ENCODE measurements at places on chromosomes 12 and 14. TPM values are rescaled to one million over a fixed set of nuclear protein-coding genes. Genes with fewer than 3 reads are reported as not detected.
A peak's percentile ranks its signal among the peaks of the same experiment; 100 is the strongest.

- no peak for DNase-seq
Measured at GRCh38 chr14:92584816-92585215, 71.2 kb downstream of the RIN3 start.

GRCh38 chr14:68691031-68691791 lies 101.7 kb downstream of the ZFP36L1 start:
- DNase-seq = peak; percentile 19

- no peak for DNase-seq
Measured at GRCh38 chr14:102279282-102279681, 25.7 kb downstream of the MOK start.

GRCh38 chr14:88562532-88562830 lies 356 bp upstream of the ZC3H14 start:
- DNase-seq = no peak

DNA sequence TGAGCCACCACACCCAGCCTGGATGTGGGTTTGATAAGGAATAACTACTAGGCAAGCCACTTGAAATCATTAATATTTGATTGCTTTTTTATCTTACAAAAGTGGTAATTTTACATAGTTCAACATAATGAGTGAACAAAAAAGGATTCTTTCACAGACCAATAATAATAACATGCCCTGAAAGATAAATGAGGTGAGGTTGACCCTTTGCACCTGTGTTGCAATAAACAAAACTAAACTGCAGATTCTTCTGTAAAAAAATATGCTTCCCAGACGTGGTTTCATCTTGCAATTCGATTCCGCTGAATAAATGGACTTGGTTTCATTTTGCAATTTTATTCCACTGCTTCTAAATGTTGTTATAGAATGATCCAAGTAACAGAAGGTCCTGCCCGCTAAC lies 1514.9 kb upstream of the TMEM132C start:
- no peak for DNase-seq

DNA sequence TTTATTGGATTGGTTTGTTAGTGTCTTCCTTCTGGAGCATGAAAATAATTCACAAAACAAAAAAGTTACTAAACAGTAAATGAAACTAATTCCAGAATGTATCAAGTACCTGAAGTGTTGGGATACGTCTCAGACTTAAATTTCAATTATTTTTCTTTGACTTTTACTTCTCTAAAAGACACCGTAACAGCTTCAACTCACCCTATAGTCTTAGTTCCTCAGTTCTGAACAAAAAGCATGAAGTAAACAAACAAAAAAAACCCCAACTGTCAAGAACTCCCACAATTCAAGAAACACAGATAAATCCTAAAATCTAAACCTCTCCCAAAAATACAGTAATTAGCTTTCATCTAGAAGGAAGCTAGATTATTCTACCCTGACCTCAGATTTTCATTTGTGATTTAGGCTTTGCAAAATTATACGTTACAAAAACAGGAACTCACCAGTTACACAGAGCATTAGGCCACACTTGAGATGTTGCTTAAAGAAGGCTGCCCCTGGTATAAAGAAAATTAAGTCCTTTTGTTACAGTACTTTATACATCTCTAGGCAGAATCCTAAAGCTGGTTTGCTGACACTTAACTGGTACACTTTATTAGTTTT lies 10.2 kb downstream of the HEATR5A start:
- no peak for DNase-seq

DNA sequence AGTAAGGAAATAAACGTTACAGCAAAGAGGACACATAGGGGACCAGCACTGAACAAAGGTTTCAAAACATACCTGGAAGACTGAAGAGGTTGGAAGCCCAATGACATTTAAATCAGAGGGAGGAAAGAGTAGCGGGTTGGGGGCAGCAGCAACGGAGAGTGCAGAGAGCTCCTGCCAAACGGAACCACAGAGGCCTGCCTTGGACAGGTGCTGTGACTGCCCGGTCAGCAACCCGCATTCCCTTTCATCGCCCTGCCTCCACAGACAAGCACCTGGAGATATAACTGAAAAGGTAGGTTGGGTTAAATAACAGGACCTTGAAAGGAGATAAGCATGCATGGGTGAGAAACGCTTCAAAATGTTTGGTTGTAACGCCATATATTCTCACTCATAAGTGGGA lies 92.8 kb upstream of the SLC38A4 start:
- DNase-seq = peak; percentile 1

GRCh38 chr14:50559990-50560930 lies at the start of gene ATL1:
TSS of gene ATL1 (plus strand) at chr14:50560145. CDS start at chr14:50560266, 121 bp downstream.
- peak; percentile 75 for DNase-seq

DNA sequence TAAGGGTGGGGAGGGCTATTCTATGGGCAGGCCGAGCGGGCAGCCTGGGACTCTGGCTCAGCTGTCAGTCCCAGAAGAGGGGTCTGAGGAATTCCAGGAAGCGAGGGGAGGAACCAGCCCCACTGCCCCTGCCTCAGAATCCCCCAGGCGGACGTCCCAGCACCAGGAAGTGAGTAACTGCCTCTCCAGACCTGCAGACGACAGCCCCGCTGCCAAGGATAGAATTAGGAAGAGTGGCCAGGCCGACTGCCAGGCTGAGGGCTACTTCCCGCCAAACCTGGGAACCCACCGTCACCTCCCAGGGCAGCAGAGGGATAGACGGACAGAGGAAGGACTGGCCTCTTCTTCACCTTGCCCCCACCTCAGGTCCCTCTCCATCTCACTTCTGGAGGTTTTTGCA lies 6.7 kb upstream of the BDKRB2 start:
- DNase-seq = peak; percentile 56

IFT81 gene
- total RNA-seq = 11.9 TPM

PRICKLE1 gene
- total RNA-seq = 17.1 TPM

SERPINA1 gene
- 1,050 TPM for total RNA-seq

CKB gene
- 188 TPM for total RNA-seq

SLC10A1 gene
- total RNA-seq = not detected

E2F7 gene
- total RNA-seq = not detected

LMNTD1 gene
- total RNA-seq = 1.6 TPM

KCNH3 gene
- total RNA-seq = 2.6 TPM
